ENCODE measurements at places on chromosomes 2 and 18.

- no peak overlapping the region for H3K4me3 ChIP-seq
- H3K36me3 ChIP-seq = no peaks in the 10 kb centered on the region
- H3K27ac ChIP-seq = no peak overlapping the region
- no peak for DNase-seq
- no peaks in the 10 kb centered on the region for H3K27me3 ChIP-seq
- H3K4me1 ChIP-seq = no peaks in the 10 kb centered on the region
Measured at GRCh38 chr2:23584054-23584745, 199.2 kb downstream of the KLHL29 start.

DNA sequence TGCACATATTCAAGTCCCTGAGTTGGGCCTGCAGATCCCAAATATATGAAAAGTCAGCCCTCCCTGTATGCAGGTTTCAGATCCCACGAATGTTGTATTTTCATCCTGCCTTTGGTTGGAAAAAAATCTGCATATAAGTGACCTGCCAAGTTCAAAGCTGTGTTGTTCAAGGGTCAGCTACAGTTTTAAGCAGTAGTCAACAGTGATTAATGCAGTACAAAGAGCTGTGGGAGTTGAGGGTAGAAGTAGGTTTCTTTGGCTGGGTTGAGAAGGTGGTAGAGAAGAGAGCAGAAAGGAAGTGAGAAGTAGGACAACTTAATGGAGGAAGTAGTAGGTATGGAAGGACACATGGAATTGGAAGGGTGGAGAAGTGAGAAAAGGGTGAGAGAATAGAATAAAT is 127.9 kb downstream of the ANKRD44 start:
- no peaks in the 10 kb centered on the region for H3K27me3 ChIP-seq
- H3K4me3 ChIP-seq = no peak overlapping the region
- no peak for DNase-seq

GRCh38 chr2:127283275-127283674 is 10.7 kb downstream of the ERCC3 start:
- no peak for DNase-seq
- no peak overlapping the region for H3K27ac ChIP-seq

GRCh38 chr2:223784221-223784772 is 53.1 kb downstream of the AP1S3 start:
- DNase-seq = no peak
- no peaks in the 10 kb centered on the region for H3K27me3 ChIP-seq
- H3K27ac ChIP-seq = no peak overlapping the region
- H3K36me3 ChIP-seq = no peaks in the 10 kb centered on the region
- no peak overlapping the region for H3K4me3 ChIP-seq

DNA sequence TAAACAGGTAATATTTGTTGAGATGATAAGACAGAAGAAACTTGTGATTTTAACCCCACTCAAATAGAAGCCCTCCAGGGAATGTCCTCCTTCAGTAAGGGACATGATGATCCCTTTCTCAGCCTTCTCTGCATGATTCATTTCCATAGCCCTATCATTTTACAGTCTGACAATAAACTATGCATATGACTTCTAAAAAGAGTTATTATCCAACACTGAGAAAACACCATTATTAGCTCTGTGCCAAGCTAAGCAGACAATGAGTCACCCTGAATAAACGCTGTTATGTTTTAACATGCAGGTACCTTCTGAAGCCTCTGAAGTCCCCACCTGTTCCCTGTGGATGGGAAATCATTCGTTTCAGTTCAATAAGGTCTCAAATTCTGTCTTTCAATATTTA is 54.7 kb downstream of the DTNB start:
- no peaks in the 10 kb centered on the region for H3K27me3 ChIP-seq
- no peak overlapping the region for H3K27ac ChIP-seq
- H3K36me3 ChIP-seq = peaks cover 31% of the 10 kb centered on the region
- no peak overlapping the region for H3K4me3 ChIP-seq

GRCh38 chr2:38835015-38835601 is 40.6 kb downstream of the DHX57 start:
- no peaks in the 10 kb centered on the region for H3K27me3 ChIP-seq
- H3K27ac ChIP-seq = no peak overlapping the region
- no peak for DNase-seq
- H3K4me1 ChIP-seq = no peaks in the 10 kb centered on the region
- H3K36me3 ChIP-seq = peaks cover 5% of the 10 kb centered on the region
- no peak overlapping the region for H3K4me3 ChIP-seq

- no peak for DNase-seq
- H3K36me3 ChIP-seq = no peaks in the 10 kb centered on the region
- no peaks in the 10 kb centered on the region for H3K4me1 ChIP-seq
- no peak overlapping the region for H3K4me3 ChIP-seq
- H3K27me3 ChIP-seq = no peaks in the 10 kb centered on the region
Measured at GRCh38 chr2:8976442-8977259, 26.8 kb downstream of the MBOAT2 start.

- DNase-seq = no peak
- no peaks in the 10 kb centered on the region for H3K4me1 ChIP-seq
- H3K36me3 ChIP-seq = no peaks in the 10 kb centered on the region
- no peaks in the 10 kb centered on the region for H3K27me3 ChIP-seq
- H3K27ac ChIP-seq = no peak overlapping the region
Measured at GRCh38 chr2:122851161-122851560, 1095.7 kb downstream of the TSN start.

GRCh38 chr2:121777699-121778058 is 22.2 kb downstream of the TSN start:
- peaks cover 3% of the 10 kb centered on the region for H3K4me1 ChIP-seq
- no peak overlapping the region for H3K4me3 ChIP-seq
- no peak overlapping the region for H3K27ac ChIP-seq
- no peaks in the 10 kb centered on the region for H3K27me3 ChIP-seq
- DNase-seq = no peak

- H3K27me3 ChIP-seq = no peaks in the 10 kb centered on the region
- no peaks in the 10 kb centered on the region for H3K36me3 ChIP-seq
- no peak for DNase-seq
- H3K4me3 ChIP-seq = peak overlapping the region; percentile 73
- peaks cover 4% of the 10 kb centered on the region for H3K4me1 ChIP-seq
Measured at GRCh38 chr18:26863921-26864497, 1.5 kb downstream of the AQP4 start.

DNA sequence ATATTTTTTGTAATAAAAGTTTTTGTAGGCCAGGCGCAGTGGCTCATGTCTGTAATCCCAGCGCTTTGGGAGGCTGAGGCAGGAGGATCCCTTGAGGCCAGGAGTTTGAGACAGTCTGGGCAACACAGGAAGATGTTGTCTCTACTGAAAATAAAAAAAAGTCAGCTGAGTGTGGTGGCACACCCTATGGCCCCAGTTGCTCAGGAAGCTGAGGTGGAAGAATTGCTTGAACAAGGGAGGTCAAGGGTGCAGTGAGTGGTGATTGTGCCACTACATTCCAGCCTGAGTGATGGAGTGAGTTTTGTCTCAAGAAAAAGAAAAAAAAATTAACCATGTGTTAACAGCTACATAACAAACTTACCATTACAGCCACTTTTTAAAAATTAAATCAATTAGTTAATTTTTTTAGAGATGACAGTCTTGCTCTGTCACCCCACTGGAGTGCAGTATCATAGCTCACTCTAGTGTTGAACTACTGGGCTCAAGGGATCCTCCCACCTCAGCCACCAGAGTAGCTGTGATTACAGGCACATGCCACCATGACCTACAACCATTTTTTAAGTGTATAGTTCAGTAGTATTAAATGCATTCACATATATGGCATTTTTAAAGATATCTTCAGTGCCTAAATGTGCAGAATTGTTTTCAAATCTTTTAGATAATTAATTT is 67.2 kb upstream of the ACYP2 start:
- H3K27me3 ChIP-seq = no peaks in the 10 kb centered on the region
- H3K36me3 ChIP-seq = peaks cover 7% of the 10 kb centered on the region
- no peak overlapping the region for H3K4me3 ChIP-seq
- DNase-seq = no peak
- no peak overlapping the region for H3K27ac ChIP-seq

DNA sequence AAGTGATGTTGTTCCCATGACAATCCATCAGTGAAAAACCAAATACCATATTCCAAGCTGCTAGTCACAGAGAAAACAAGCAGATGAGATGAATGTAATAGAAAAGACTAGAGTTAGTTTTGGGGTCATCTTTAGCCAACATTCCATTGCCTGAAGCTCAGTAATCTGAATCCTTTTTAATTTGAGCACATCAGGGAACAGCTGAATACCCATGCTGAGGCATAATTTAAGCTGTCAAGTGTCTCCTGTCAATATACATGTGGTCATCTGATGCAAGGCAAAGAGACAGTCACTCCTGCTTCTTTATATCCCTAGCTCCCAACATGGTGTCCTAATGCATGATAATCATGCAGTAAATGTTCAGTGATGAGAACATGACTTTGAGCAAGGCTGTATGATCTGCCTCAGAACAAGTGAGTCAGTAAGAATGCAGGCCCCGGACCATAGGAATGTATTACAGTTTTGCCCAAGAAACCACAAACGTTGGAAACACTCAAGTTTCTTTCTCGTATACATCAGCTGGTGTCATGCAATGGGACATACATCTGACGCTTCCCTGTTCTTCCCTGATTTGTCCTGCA is 48.0 kb downstream of the CDK15 start:
- no peak overlapping the region for H3K27ac ChIP-seq
- H3K4me3 ChIP-seq = no peak overlapping the region
- no peak for DNase-seq
- H3K4me1 ChIP-seq = 0 out of 2 replicates have a peak, but pooled peaks cover 5% of the 10 kb centered on the region
- H3K27me3 ChIP-seq = no peaks in the 10 kb centered on the region
- no peaks in the 10 kb centered on the region for H3K36me3 ChIP-seq

DNA sequence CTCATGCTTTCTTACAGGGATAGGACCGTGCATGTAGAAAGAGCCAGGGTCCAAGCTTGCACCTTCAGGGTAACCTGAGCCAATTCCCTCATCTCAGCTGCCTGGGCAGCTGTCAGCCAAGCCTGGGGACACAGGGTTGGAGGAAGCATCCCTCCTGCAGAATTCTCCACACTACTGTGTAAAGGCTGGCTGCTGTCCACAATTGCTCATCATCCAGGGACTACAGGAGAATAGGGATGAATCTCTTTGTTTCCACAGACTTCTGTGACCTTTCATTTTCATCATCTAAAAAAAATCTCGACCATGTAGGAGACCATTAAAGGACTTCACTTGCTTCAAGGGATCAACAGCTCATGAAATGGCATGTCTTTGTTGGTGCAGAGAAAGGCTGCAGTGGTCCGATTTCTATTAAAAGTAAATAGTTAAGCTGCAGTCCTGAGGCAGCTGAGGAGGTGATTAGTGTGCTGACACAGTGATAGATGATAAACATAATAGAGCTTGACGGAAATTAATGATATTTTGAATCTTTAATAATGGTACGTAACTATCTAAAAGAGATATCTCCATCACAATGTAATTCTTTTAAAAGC is 74.4 kb upstream of the COPS8 start:
- no peaks in the 10 kb centered on the region for H3K4me1 ChIP-seq
- no peaks in the 10 kb centered on the region for H3K36me3 ChIP-seq
- H3K4me3 ChIP-seq = no peak overlapping the region

DNA sequence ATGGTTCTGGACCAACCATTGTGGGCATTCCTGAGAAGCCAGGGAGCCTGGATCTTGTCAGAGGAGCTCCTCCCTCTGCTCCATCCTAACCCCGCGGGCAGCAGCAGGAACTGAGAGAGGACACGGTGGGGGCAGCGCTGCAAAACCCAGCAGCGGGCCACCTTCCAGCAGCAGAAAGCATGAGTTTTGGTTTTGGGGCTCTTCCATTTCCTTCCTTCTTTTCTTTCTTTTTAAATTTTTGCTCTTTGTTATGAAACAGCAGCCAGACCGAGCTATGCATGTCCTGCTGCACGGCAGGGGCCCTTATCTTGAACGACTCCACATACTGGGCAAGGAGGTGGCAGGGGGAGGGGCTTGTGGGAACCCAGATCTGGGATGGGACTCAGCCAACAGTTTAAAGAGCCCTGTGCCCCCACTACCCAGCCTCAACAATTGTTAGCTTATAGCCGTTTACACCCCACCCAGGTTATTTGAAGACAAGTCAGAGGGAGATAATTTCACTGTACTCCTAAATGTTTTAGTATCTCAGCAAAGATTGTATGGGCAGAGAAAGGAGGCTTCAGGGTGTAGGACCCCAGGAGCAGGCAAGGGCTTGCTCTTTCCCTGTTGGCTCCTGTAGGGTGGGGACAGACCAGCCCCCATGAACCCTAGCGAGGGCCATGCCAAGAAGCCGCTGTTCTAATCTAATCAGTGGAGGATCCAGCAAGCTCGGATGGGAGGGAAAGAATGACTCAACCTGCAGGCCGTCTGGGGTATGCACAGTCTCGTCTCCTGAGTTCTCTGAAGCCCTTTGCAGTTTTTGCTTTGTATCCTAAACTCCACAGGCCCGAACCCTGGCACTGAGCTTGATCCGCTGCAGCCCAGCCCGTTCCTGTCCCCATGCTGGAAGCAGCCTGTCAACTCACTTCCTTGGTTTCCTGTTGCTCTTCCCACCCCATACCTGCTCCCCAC is 75.3 kb downstream of the LRRFIP1 start:
- peaks cover 27% of the 10 kb centered on the region for H3K4me1 ChIP-seq
- H3K27me3 ChIP-seq = no peaks in the 10 kb centered on the region
- peak; percentile 77 for DNase-seq
- H3K36me3 ChIP-seq = peaks cover 2% of the 10 kb centered on the region
- peak overlapping the region; percentile 65 for H3K4me3 ChIP-seq
- H3K27ac ChIP-seq = peak overlapping the region; percentile 22

DNA sequence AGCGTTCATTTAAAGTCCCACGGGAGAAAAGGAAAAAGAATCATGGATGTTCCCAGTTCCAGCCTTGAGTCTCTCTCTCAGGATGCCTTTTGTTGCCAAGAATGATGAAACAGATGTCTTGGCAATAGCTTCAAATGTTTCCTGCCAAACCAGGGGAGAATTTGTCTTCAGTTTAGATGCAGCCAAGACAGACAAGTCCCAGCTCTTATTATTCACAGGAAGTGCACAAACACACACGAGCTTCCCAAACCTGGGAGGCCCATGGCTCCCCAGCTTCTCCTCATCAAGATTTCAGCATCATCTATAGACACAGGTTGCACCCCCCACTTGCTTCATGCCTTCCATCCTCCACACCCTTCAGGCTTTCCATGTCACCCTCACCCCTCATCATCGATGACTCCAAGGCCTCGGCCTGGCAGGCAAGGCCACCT is 45.9 kb downstream of the HS1BP3 start:
- H3K4me3 ChIP-seq = no peak overlapping the region
- no peak for DNase-seq
- no peaks in the 10 kb centered on the region for H3K4me1 ChIP-seq
- H3K27ac ChIP-seq = no peak overlapping the region
- H3K36me3 ChIP-seq = peaks cover 11% of the 10 kb centered on the region

GRCh38 chr2:85266146-85267041 is 61.4 kb downstream of the TGOLN2 start:
- no peak overlapping the region for H3K27ac ChIP-seq
- peak; percentile 82 for DNase-seq
- H3K4me1 ChIP-seq = peaks cover 17% of the 10 kb centered on the region
- H3K36me3 ChIP-seq = peaks cover 20% of the 10 kb centered on the region
- H3K4me3 ChIP-seq = no peak overlapping the region
